ENCODE measurements at places on chromosomes 4 and X. TPM values are rescaled to one million over a fixed set of nuclear protein-coding genes. Genes with fewer than 3 reads are reported as not detected.
A peak's percentile ranks its signal among the peaks of the same experiment; 100 is the strongest.

Gene SLC2A9
- 6.8 TPM for total RNA-seq

Gene SHROOM2
- total RNA-seq, result 3.9 TPM

Gene TDO2
- 0.27 TPM for total RNA-seq

Gene SNX25
- total RNA-seq, result 13.3 TPM

Gene USP17L27
- not detected for total RNA-seq

Gene FRYL
- total RNA-seq, result 193 TPM

Gene P2RY8
- 1.3 TPM for total RNA-seq

- no peak for DNase-seq
- no peak overlapping the region for H3K4me3 ChIP-seq
These were observed 420.4 kb upstream of the AGA start for GRCh38 chr4:177862541-177863176.

- peak overlapping the region; percentile 19 for H3K4me3 ChIP-seq
- H3K36me3 ChIP-seq, result no peaks in the 10 kb centered on the region
- H3K4me1 ChIP-seq, result no peaks in the 10 kb centered on the region
- H3K27ac ChIP-seq, result peak overlapping the region; percentile 55
- H3K27me3 ChIP-seq, result no peaks in the 10 kb centered on the region
These were observed 1.3 kb downstream of the LDB2 start for GRCh38 chr4:16896881-16897750.

GRCh38 chr4:15956179-15956850, 6.7 kb downstream of the FGFBP2 start:
- H3K27ac ChIP-seq, result no peak overlapping the region
- no peak overlapping the region for H3K4me3 ChIP-seq
- H3K36me3 ChIP-seq, result no peaks in the 10 kb centered on the region
- no peaks in the 10 kb centered on the region for H3K27me3 ChIP-seq
- H3K4me1 ChIP-seq, result no peaks in the 10 kb centered on the region

DNA sequence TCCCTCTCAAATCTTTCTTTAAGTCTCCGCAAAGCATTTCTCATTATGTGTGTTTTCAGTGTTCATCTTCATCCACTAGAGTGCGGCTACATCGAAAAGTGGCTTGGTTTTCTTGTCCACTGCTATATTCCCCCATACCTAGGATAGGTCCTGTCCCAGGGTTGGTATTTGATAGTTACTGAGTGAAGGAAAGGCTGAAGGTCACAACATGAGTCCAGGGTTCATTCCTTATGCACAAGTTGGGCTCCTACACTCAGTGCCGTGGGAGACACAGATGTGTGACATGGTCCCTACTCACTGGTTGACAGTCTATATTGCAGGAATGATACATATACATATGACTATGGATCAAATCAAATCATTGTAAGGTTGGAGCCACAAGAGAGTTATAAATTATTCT, 55.4 kb upstream of the RELL1 start:
- H3K4me1 ChIP-seq, result no peaks in the 10 kb centered on the region
- H3K27ac ChIP-seq, result no peak overlapping the region
- no peak for DNase-seq
- no peak overlapping the region for H3K4me3 ChIP-seq
- no peaks in the 10 kb centered on the region for H3K36me3 ChIP-seq

- no peaks in the 10 kb centered on the region for H3K27me3 ChIP-seq
- no peak overlapping the region for H3K27ac ChIP-seq
- DNase-seq, result no peak
- no peaks in the 10 kb centered on the region for H3K4me1 ChIP-seq
- no peaks in the 10 kb centered on the region for H3K36me3 ChIP-seq
- no peak overlapping the region for H3K4me3 ChIP-seq
These were observed 155.0 kb upstream of the RPS6KA3 start for GRCh38 chrX:20421697-20422096.

DNA sequence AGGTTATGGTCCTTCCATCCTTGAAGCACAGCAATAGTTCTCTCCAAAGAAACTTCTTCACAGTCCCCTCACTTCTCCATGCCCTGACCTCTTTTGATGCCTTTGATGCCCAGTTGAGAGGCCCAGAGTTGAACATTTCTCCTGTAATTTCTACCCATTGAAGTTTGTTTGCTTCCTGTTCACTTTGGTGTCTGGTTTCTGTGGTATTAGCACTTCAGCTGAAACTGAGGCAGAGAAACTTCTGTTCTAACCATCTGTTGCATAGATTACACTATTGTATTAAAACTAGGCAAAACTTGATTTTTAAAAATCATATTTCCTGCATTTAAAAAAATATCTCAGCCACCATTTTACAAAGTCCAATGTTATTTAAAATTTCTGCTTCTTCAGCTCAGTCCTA, 89.8 kb upstream of the ADGRG2 start:
- DNase-seq, result no peak
- H3K27me3 ChIP-seq, result no peaks in the 10 kb centered on the region
- no peaks in the 10 kb centered on the region for H3K4me1 ChIP-seq
- H3K27ac ChIP-seq, result no peak overlapping the region
- no peaks in the 10 kb centered on the region for H3K36me3 ChIP-seq

DNA sequence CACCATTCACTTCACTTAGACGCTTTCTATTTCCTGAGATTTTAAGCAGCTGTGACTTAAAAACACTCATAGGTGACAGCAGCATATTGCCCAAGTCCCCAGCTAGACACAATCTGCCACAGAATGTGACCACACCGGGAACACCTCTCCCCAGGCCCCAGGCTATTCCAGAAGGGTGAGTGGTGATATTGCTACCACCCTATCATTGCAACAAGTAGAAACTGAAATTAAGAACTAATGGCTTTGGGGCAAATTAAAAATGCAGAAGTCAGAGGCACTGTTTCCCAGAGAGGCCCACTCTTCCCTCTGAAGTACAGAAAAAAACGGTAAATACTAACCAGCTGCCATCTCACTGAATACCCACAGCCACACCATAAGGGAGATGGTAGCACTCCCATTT, 35.0 kb downstream of the QDPR start:
- DNase-seq, result no peak
- H3K4me3 ChIP-seq, result no peak overlapping the region
- H3K27me3 ChIP-seq, result no peaks in the 10 kb centered on the region
- H3K4me1 ChIP-seq, result no peaks in the 10 kb centered on the region
- H3K27ac ChIP-seq, result no peak overlapping the region

DNA sequence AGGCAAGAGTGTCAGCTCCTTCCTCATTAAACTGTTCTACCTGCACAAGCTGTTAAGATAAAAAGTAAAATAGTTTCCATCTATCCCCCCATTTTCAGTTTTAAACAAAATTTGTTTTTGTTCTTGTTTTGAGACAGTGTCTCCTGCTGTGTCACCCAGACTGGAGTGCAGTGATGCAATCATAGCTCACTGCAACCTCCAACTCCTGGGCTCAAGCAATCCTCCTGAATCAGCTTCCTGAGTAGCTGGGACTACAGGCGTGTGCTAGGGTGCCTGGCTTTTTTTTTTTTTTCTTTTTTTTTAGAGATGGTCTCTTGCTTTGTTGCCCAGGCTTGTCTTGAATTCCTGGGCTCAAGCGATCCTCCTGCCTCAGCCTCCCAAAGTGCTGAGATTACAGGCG, 105.4 kb downstream of the HS6ST2 start:
- DNase-seq, result no peak
- no peaks in the 10 kb centered on the region for H3K36me3 ChIP-seq
- no peak overlapping the region for H3K27ac ChIP-seq
- H3K27me3 ChIP-seq, result peaks cover 5% of the 10 kb centered on the region
- no peaks in the 10 kb centered on the region for H3K4me1 ChIP-seq
- H3K4me3 ChIP-seq, result no peak overlapping the region

DNA sequence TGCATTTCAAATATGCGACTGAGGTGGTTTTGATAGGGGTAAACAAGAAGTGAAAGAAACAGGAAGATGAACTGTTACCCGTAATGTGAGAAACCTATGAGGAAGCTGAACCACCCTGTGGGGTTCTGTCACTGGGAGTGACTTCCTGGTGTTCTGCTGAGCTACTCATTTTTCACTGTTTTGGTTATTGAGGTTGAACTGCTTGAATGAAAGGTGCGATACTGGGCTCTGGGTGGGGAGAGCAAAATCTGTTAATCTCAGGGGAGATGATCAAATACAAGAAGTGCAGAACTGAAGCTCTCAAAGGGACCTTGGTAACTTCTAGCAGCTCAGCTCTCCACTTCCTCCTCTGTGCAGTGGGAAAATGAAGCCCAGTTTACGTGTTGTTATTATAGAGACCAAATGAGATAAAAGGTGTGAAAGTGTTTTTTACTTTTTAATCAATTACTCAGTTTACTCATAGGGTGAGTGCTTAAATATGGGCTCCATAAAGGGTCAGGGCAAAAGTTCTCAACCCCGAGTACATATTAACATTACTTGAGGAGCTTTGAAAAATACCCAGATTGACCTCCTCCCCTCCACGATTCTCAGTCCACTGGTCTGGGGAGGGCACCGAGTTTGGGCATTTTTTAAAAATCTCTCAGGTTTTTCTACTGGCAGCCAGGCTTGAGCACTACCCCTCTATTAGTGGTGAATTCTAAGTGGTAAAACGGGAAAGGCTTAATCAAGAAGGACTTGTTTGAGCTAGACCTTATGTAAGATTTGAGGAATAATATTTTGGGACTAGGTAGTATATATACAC, 66.7 kb downstream of the COQ2 start:
- no peak overlapping the region for H3K4me3 ChIP-seq
- H3K27me3 ChIP-seq, result no peaks in the 10 kb centered on the region

DNA sequence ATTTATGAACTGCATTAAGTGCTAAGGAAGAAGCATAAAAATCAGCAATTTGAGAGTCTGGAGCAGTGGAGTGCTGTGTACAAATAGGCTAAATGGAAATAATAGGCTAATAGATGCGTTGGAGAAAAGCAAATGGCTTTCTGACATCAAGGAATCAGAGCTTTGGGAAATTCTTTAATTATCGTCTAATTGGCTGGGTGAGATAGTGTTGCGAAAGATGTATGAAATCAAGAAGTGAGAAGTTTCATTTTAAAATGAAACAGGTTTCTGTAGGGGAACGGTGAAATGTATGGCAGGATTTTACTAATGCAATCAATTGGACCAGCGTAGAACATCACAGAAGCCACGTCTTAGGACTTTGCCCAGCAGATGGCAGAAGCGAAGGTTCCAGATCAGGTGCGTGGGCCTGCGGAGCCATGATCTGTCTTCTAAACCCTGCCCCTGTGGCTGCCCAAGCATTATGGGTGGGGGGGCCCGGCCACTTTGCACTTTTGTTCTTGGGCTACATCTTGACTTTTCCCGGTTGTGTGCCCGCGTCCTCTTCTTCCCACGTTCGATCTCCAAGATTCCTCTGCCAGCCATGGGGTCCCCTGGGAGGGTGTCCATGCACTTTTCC, 118.5 kb upstream of the SHISA3 start:
- no peak for DNase-seq
- no peak overlapping the region for H3K4me3 ChIP-seq
- H3K4me1 ChIP-seq, result no peaks in the 10 kb centered on the region
- H3K27ac ChIP-seq, result no peak overlapping the region

DNA sequence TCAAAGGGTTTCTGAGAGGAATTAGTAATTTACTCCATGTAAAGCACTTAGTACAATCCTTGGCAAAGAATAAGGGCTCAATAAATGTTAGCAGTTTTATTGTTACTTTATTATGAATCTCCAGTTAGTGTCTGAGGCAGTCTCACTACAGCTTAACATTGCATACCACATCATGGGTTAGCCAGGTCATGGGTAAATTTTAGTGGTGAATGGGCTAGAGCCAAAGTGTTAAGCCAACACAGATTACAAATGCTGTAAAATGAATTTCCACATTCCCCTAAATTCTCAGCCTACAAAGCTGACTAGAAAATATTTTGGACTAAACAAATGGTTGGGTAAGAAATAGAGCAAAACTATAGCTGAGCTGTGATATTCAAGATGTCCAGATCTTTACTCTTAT, 72.4 kb downstream of the NRK start:
- H3K27ac ChIP-seq, result no peak overlapping the region
- no peaks in the 10 kb centered on the region for H3K4me1 ChIP-seq
- no peaks in the 10 kb centered on the region for H3K27me3 ChIP-seq
- no peak for DNase-seq

DNA sequence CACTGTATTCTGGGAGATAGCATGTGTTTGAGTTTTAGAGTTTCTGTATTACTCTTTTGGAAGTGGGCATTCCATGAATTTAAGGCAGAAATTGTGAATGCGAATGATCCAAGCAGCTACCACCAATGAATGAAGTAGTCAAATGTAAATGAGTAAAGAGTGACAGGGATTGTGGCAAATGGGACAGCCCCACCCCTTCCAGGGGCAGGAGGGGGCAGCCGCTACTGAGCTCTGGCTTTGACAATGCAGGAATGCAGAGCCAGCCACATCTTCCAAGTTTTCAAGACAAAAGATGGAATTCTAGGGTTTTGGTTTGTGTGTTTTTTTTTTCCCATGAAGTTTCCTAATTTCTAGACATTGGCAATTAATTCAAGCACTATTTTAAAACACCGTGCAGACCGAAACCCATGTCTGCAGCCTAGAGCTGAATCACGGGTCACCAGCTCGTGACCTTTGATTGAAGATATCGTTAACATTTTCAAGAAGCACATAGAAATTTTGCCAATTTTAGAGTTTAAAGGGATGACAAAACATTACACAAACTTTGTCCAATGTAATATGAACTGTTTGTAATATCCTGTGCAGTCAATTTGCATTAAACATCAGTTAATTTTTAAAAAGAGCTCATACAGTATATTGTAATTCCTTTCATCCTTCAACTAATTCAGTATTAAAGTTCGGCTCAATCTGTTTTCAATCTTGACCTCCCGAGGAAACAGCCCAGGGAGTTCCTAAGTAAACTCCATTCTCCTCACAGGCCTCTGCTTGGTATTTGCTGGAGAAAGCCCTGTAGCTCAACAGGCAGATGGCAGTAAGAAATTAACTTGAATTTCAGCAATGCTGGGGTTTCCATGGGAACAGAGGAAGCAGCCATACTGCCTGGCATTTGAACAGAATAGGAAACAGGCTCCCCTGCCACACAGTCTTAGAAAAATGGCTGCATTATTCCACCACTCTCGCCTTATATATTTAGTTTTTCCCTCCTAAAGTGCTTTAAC, 83.4 kb downstream of the UCHL1 start:
- no peaks in the 10 kb centered on the region for H3K4me1 ChIP-seq
- no peak overlapping the region for H3K27ac ChIP-seq
- H3K36me3 ChIP-seq, result no peaks in the 10 kb centered on the region
- H3K4me3 ChIP-seq, result no peak overlapping the region

DNA sequence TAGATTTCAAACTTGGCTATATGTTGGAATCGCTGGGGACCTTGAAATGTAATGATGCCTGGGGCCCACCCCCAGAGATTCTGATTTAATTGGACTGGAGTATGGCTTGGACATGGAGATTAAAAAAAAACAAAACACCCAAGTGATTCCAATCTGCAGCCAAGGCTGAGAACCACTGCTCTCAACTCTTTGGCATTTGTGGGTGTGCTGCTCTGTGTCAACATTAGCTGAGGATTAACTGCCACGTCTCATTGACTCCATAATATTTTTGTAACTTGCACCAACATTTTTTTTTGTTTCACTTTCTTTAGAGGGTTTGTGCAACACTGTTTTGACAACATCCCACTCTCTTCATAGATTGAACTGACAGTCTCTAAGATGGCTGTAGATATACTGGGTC, 41.1 kb upstream of the PDK3 start:
- no peaks in the 10 kb centered on the region for H3K27me3 ChIP-seq
- no peaks in the 10 kb centered on the region for H3K4me1 ChIP-seq
- H3K27ac ChIP-seq, result no peak overlapping the region
- no peak overlapping the region for H3K4me3 ChIP-seq
- no peak for DNase-seq

- H3K36me3 ChIP-seq, result no peaks in the 10 kb centered on the region
- no peaks in the 10 kb centered on the region for H3K27me3 ChIP-seq
- DNase-seq, result no peak
These were observed 23.1 kb upstream of the TLR7 start for GRCh38 chrX:12843668-12844279.

- H3K4me1 ChIP-seq, result no peaks in the 10 kb centered on the region
- peaks cover 23% of the 10 kb centered on the region for H3K36me3 ChIP-seq
- H3K27ac ChIP-seq, result no peak overlapping the region
- H3K4me3 ChIP-seq, result no peak overlapping the region
- H3K27me3 ChIP-seq, result no peaks in the 10 kb centered on the region
- DNase-seq, result no peak
These were observed 25.6 kb downstream of the MAEA start for GRCh38 chr4:1315306-1315705.

Measured in colonic mucosa (tissue), 4 donors.